GM12864 (cell line): ENCODE measurements at places on chromosomes 13 and 19.
A peak's percentile ranks its signal among the peaks of the same experiment; 100 is the strongest.

- no peak for DNase-seq
These were observed 103.6 kb downstream of the MBNL2 start for GRCh38 chr13:97325738-97326137.

DNA sequence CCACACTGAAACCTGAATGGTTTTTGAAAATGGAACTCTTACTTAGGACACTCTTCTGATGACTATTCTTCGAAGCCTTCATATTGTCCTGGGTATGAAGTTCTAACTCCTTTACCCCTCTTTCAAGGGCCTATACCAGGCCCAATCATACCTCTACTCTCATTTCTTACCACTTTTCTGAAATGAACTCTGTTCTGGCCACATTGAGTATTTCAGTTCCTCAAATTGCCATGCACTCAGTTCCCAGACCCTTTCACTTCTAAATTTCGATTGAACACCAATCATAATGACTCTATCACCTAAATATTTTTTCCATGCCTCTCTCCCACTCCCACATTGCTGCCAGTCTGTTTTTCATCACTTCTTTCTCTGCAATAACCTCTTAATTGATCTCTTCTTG lies 53.7 kb downstream of the LACC1 start:
- peak; percentile 44 for DNase-seq

DNA sequence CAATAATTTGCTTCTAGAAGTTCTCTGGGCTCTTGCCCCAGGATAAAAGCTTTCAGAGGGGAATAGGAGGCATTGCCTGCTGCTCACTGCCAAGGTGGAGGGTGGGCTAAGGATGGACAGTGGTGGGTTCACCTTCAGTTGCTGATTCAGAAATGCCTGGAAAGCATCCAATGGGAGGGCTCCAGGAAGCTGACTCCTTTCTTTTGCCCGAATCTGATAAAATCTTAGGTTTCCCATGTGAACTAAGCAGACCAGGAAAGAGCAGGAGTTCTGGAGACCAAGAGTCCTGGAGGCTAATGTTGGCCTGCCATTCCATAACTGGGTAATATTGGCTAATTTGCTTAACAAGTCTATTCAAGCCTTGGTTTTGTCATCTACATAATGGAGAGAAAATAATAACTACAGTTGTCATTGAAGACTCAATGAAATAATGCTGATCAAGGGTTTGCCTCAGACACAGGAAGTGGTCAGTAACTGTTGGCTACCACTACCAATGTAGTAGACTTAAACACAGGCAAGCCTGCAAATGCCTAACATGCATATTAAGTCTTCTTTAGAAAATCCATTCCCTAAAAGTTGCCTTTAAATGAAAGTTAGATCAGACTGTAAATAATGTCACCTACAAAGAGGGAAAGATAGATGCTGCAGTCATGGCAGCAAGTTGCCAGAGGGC lies 528.4 kb upstream of the NBEA start:
- DNase-seq: no peak

- DNase-seq: no peak
These were observed 15.9 kb upstream of the JUND start for GRCh38 chr19:18297308-18297707.

- DNase-seq: no peak
These were observed 42.5 kb upstream of the ARGLU1 start for GRCh38 chr13:106610486-106610885.

DNA sequence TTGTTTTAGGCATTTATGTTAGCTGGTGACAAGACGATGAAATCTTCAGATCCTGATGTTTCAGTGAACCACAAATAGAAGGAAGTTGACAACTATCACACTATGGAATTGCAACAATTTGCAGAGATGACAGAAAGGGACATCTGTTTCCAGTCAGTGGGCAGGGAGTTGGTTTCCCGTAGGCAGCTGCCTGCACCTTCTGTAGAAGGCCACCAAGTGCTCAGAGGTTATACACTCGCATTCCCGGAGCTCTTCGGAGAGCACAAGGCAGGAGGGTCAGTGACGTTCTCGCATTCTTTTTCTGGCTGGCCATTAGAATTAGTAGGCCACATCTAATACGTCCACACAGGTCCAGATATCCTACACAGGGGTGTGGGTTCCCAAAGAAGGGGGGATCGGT lies 129.4 kb downstream of the SHISA2 start:
- no peak for DNase-seq

GRCh38 chr13:78881751-78882150 lies 222.8 kb upstream of the OBI1 start:
- no peak for DNase-seq

DNA sequence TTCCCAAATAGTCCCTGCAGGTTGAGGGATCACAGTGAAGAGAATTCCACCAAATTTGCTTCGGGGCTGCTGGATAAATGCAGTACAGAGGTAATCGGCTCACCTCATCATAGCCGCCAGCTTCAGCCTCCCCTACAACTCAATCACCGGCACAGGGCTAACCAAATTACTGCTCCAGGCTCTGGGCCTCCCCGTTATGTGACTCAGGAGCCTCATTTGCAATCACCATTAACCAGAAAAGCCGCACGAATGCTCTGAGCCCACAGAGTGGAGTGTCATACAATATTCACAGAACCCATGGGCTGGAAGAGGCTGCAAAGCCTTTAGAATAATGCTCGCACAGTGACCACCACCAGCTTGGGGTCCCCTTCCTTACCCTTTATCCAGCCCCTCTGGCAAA lies 4.9 kb downstream of the SIAH3 start:
- no peak for DNase-seq

- no peak for DNase-seq
These were observed 15.9 kb downstream of the NHLRC3 start for GRCh38 chr13:39054112-39054511.

- no peak for DNase-seq
These were observed 6.8 kb downstream of the BICRA start for GRCh38 chr19:47615714-47616113.

GRCh38 chr19:46299695-46300094 lies 2.9 kb downstream of the HIF3A start:
- no peak for DNase-seq

DNA sequence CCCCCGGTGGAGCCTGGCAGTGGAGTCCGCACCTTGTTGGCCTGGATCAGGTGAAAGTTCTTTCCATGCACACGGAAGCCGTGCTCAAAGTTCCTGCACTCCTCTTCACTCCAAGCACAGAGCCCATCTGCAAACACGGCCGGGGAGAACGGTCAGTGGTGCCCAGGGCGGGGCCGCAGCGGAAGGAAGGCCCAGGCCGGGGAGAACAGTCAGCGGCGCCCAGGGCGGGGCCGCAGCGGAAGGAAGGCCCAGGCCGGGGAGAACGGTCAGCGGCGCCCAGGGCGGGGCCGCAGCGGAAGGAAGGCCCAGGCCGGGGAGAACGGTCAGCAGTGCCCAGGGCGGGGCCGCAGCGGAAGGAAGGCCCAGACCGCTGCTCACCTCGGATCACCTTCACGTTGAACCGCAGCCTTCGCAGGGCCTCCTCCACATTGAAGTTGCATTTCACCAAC lies 20.6 kb upstream of the PLPP2 start:
- DNase-seq: no peak

DNA sequence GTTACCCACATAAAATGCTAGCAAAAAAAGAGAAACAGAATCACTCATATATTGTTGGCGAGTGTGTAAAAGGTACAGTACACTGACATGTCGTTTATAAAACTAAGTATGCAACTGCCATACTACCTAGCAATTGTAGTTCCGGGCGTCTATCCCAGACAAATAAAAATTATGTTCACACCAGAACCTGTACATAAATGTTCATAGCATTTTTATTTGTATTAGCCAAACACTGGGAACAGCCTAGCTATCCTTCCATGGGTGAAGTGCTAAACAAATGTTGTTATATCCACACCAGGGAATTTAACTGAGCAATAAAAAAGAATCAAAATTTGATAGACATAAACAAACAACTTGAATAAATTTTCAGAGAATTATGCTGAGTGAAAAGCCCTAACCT lies 28.9 kb upstream of the POSTN start:
- DNase-seq: no peak

- peak; percentile 86 for DNase-seq
These were observed 1.6 kb downstream of the IGFLR1 start for GRCh38 chr19:35740423-35741202.

DNA sequence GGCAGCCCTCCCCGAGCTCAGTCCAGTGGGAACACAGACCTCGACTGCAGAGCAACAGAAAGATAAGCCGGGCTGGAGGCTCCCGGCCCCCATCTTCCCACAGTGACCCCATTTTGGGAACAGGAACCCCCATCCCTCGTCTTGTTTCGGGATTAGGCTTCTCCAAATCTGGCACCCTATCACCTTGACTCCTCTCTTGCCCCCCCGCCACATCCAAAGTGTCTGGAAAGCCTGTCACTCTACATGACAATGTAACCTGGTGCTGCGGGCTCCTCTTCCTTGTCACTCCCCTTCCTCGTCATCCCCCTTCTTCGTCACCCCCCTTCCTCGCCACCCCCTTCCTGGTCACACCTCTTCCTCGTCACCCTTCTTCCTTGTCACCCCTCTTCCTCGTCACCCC lies 10.1 kb downstream of the PAK4 start:
- no peak for DNase-seq

DNA sequence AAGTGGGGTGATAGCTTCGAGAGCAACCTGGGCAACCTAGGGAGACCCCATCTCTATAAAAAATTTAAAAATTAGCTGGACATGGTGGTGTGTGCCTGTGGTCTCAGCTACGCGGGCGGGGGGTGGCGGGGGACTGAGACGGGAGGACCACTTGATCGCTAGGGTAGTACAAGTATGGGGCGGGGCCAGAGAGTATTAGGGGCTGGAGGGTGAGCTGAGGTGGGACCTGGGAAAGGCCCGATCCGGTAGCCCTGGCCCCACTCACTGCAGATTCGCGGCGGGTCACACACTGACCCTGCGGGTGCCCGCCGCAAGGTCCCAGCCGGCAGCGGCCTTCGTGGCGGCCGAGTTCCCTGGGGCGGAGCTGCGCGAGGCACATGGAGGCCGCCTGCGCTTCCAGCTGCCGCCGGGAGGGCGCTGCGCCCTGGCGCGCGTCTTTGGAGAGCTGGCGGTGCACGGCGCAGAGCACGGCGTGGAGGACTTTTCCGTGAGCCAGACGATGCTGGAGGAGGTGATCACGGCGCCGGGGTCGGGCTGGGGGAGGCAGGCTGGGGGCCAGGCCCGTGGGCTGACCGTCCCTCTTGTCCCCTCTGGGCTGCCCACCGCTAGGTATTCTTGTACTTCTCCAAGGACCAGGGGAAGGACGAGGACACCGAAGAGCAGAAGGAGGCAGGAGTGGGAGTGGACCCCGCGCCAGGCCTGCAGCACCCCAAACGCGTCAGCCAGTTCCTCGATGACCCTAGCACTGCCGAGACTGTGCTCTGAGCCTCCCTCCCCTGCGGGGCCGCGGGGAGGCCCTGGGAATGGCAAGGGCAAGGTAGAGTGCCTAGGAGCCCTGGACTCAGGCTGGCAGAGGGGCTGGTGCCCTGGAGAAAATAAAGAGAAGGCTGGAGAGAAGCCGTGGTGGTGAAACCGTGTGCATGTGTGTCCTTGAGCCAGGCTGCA lies 2.0 kb upstream of the ARHGAP45 start:
- no peak for DNase-seq

DNA sequence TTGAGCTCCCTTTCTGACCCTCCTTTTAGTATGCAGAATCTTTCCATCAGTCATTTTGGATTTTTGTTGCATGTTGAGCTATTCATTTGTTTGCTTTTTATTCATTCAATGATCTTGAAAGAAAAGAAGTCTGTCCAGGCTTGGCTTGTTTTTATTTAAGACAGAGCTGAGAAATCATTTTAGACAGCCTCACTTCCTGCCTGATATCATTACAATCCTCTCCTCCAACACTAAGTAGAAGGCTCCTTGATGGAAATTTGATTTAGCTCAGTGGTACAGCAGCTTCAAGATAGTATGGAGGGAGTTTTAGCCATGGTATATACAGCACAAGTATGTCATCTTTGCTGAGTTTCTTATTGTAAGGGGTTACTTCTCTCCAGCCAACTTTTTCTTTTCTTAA lies 28.4 kb downstream of the MBNL2 start:
- no peak for DNase-seq

DNA sequence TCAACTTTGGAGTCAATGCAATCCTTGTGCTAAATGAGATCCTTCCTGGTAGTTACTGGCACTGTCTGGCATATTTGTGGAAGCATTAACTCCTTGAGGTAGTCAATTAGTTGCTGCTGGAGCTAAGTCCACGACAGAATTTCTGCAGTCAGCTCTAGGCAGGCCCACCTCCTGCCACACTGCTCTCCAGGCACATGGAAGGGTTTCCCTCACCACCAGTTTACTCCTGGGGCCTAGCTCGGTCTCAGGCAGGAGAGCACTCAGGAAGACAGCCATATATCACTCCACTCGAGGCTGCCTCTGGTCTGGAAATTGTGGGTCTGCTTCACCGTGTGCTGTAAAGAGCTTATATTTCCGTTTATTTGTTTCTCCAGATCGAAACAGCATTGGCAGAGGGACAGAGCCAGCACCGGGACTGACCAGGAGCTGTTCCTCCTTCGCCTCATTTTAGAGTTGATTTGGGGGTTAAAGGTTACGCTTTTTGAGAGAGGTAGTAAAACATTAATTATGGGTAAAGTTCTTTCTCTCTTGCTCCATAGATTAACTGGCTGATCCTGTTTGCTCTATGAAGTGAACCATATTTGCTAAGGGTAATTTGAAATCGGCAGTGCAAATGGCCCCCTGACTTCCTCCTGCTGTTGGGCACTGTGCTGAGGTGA lies 20.6 kb upstream of the GTF3A start:
- DNase-seq: no peak

DNA sequence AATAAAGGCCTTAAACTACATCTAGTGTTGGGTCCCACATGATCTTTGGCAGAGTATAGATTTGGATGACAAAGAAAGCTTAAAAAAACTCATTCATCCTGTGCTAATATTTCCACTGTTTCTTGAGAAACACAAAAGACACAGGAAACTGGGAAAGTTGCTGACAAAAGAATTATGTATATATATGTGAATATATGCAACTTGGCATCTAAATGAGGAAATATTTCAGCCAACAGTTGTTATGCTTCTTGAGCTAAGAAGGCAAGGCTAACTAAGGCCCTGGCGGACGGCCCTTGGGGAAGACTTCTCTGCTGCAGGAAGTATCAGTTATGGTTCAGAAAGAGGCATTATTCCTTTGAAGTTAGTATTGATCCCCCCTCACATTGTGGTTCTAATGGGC lies 491.8 kb downstream of the DIAPH3 start:
- DNase-seq: no peak

- no peak for DNase-seq
These were observed 350.6 kb downstream of the LIG4 start for GRCh38 chr13:107864543-107865317.

GRCh38 chr13:86563308-86563707 lies 764.1 kb upstream of the SLITRK6 start:
- DNase-seq: no peak

DNA sequence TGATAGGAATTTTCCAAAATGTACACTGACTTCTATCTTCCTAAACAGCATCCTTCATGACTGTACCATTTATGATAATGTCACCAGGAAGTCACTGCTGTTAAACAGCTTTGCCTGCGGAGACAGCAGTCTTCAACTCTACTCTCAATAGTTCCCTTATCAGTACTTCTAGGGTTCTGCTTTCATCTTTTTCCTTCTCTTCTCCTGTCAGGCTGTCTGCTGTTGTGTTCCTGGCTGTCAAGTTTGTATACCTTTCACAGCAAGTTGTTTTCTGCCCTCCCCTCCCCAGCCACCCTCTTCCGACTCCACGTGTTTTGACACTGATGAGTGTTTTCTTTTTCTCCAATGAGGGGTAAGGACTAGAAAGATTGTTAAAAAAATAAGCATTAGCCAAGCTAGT lies 2.2 kb downstream of the UPF3A start:
- DNase-seq: no peak
